ENCODE measurements at places on chromosomes 11 and 22. TPM values are rescaled to one million over a fixed set of nuclear protein-coding genes. Genes with fewer than 3 reads are reported as not detected.

AIFM3 gene
- 2.0 TPM for total RNA-seq

SEZ6L gene
- not detected for total RNA-seq

REXO2 gene
- 159 TPM for total RNA-seq

SMDT1 gene
- 17.8 TPM for total RNA-seq

MPZL2 gene
- total RNA-seq = 0.17 TPM

OR56A1 gene
- under 0.01 TPM for total RNA-seq

GLYAT gene
- total RNA-seq = not detected

TMEM121B gene
- 0.21 TPM for total RNA-seq

RIMBP3B gene
- total RNA-seq = 0.12 TPM

All from Daoy (cell line).